ENCODE measurements at places on chromosomes 1 and 21.

DNA sequence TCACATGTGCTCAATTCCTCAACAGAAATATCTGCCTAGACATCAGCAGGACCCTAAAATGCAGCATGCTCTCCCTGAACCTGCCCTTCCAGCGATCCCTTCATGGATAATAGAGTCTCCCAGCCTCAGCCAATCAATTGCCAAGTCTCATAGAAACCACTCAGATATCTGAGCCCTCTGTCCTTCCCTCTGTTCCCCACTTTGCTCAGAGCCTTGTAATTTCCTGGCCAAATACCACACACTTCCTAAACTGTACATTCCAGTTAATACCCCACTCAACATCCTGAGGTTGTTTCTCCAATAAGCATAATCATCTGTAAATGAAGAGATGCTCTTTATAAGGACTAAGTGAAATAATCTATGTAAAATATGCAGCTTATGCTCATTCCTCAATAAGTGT is 59.3 kb upstream of the PTGFRN start:
- peak; percentile 58 for DNase-seq

DNA sequence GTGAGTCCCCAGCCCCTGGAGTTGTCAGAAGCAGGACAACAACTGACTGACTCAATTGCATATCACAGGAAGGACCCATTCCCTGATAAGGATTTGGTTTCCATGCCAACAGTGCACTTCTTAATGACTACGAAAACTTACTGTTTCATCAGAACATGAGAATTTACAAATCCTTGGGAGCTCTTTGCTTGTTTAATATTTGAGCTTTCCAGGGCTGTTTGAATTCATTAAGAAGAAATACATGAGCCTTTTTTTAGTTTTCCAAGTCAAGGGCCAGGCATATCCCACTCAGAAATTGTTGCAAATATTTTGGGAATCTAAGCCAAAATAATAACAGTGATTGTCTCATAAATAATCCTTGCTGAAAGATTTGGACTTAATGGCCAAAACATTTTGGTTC is 27.2 kb upstream of the COL24A1 start:
- no peak for DNase-seq

DNA sequence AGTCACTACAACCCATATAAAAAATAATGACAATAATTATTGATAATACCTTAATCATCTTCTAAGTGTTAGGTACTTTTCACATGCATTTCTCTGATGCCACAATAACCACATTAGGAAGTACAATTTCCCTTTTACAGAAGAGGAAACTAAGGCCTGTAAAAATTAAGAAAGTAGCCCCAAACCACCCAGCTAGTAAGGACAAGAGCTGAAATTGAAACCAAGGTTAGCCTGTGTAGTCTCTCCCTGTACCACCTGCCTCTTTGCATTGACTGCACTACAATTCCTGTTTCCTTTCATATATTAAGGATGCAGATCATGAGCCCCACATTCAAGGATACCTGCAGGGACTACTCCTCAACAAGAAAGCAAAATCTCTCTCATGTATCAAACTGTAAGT is 288.8 kb downstream of the GPATCH2 start:
- no peak for DNase-seq

- DNase-seq = no peak
Measured at GRCh38 chr1:228092342-228093049, 10.0 kb downstream of the ARF1 start.

- peak; percentile 63 for DNase-seq
Measured at GRCh38 chr21:28177124-28177523, 815.6 kb downstream of the LTN1 start.

- peak; percentile 17 for DNase-seq
Measured at GRCh38 chr1:1419813-1420653, 1.0 kb downstream of the ANKRD65 start.

- peak; percentile 82 for DNase-seq
Measured at GRCh38 chr1:155167166-155168104, 5.7 kb downstream of the KRTCAP2 start.

DNA sequence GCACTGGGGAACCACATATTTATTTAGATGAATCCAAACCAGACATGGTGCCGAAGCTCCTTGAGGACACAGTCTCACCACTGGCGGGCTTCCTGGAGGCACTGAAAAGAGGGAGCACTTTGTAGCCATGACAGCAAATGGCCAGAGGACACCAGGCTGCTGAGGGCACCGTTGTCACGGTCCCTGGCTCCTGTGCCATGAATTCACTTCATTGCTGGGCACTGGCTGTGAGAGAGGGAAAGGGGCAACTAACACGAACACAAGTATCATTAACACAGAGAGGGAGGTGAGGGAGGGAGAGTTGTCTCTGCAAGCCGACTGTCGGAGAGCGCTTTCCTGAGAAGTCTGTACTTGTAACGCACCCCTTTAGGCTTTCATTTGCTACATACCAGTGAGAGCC is 9.4 kb upstream of the PSRC1 start:
- DNase-seq = no peak

GRCh38 chr1:211538287-211538686 is 40.7 kb downstream of the SLC30A1 start:
- DNase-seq = no peak

DNA sequence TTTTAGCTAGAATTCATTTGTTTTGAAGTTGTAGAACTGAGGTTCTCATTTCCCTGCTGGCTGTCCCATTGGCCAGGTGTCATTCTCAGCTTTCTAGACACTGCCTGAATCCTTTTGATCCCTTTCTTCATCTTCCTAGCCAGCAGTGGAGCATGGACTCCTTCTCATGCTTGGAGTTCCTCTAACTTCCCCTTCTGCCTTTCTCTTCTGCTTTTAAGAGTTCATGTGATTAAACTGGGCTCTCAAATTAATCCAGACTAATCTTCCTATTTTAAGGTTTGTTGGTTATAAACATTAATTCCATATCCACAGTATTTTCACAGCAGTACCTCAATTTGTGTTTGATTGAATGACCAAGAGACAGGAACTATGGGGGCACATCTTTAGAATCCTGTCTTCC is 52.3 kb downstream of the ADAMTS5 start:
- DNase-seq = no peak

DNA sequence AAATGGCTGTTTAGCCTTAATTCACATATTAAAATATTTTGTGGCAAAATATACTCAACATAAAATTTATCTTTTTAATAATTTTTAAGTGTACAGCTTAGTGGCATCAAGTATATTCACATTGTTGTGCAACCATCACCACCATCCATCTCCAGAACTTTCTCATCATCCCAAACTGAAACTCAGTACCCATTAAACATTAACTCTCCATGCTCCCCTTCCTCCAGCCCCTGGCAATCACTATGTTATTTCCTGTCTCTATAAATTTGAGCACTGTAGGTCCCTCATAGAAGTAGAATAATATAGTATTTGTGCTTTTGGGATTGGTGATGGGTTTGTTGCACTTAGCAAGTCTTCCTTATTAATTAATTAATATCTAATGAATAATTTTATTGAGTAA is 29.4 kb downstream of the CCN1 start:
- DNase-seq = peak; percentile 7

DNA sequence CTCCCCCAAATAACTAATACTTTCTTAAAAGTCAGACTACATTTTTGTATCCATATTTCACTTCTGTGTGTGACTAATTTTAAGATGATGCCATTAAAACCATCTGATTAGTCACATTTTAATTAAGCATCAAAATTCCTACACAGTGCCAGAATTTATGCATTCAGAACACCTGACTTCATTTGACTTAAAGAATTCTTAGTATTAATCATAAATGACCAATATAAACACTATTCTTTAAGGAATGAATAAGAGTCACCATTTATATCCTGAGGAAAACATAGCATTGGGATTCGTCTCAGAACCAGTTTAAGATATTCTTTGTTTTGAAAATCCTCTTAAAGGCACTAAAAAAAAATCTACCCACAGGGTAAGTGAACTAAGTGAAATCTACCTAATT is 37.0 kb downstream of the TM2D1 start:
- peak; percentile 62 for DNase-seq

DNA sequence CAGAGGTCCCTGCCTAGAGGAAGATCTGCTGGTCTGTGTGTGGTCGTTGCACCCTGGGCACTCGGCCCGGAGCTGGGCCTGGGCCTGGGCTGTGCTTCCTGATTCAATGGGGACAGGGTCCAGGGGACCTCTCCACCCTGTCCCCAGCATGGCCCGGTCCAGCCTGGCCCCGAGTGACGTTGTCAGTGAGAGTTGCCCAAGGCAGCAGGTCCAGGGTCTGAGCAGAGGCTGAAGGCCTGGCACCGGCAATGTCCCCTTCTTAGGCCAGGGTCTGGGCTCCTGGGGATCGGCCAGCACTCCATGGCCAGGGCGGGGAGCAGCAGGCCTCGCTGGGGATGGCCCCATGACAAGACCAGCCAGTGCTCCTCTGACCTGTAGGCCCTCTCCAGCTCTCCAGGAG is 15.6 kb upstream of the PEX10 start:
- DNase-seq = no peak

DNA sequence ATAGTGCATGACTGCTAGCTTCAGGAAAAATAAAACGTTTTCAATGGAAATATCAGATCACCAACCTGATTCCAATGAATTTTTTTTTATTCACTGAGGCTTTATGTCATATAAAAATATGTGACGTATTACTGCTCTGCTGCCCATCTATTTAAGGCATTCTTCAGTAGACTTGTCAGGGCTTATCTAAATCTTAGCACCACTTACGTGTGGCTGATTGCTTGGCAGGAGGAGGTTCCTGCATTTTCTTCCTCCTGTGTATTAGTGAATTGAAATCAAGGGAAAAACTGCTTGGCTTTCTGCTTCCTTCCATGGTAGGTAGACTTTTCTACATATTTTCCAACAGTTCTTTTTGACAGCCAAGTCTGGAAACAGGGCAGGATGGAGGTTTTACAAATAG is 80.3 kb downstream of the ROR1 start:
- DNase-seq = no peak

GRCh38 chr1:107787299-107787698 is 177.7 kb downstream of the VAV3 start:
- no peak for DNase-seq

- DNase-seq = peak; percentile 55
Measured at GRCh38 chr1:224851210-224851847, 78.1 kb upstream of the DNAH14 start.

- DNase-seq = no peak
Measured at GRCh38 chr1:111503585-111504060, at the start of the genes ADORA3 and TMIGD3. Gene ADORA3 (minus strand): TSS chr1:111503633. CDS start chr1:111503354, 279 bp downstream. Gene TMIGD3 (minus strand): TSS chr1:111503633. CDS start chr1:111503354, 279 bp downstream.

GRCh38 chr1:224054012-224054411 is 59.9 kb upstream of the FBXO28 start:
- no peak for DNase-seq

GRCh38 chr1:51898090-51898734 is 19.7 kb upstream of the NRDC start:
- peak; percentile 98 for DNase-seq

DNA sequence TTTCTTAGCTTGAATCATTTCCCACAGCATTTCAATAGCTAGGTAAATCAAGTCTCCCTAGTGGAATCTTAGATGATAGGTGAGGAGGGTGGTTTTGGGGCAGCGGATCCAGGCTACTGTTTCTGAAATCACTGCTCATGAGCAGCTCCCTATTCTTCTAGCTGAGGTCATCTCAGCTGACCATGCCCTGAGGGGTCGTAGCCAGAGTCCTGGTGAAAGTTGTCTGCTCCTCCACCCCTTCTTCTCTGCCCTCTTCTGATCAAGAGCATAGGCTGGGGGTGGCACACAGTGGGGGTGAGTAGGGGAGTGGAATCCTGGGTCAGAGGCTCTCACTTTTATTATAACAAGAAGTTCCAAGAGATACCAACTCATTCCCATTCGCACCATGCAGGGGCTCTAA is 76.2 kb downstream of the SLC16A1 start:
- DNase-seq = no peak

GRCh38 chr21:43211072-43211759 is 42.4 kb downstream of the CRYAA start:
- DNase-seq = peak; percentile 3

DNA sequence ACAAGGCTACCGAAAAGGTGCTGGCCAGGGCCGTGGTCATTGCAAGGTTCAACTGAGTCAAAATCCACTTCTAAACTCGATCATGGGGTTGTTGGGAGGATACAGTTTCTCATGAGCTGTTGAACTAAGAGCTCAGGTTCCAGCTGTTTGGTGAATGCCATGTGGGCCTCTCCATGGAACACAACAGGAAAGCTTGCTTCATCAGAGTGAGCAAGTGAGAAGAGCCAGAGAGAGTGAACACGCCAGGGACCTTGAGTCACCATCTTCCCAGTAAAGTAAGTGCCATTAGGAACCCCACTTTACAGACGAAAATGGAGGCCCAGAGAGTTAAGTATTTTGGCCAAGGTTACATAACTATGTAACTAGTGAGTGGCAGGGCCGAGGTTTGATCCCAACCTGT is 475.1 kb upstream of the VAMP3 start:
- no peak for DNase-seq

DNA sequence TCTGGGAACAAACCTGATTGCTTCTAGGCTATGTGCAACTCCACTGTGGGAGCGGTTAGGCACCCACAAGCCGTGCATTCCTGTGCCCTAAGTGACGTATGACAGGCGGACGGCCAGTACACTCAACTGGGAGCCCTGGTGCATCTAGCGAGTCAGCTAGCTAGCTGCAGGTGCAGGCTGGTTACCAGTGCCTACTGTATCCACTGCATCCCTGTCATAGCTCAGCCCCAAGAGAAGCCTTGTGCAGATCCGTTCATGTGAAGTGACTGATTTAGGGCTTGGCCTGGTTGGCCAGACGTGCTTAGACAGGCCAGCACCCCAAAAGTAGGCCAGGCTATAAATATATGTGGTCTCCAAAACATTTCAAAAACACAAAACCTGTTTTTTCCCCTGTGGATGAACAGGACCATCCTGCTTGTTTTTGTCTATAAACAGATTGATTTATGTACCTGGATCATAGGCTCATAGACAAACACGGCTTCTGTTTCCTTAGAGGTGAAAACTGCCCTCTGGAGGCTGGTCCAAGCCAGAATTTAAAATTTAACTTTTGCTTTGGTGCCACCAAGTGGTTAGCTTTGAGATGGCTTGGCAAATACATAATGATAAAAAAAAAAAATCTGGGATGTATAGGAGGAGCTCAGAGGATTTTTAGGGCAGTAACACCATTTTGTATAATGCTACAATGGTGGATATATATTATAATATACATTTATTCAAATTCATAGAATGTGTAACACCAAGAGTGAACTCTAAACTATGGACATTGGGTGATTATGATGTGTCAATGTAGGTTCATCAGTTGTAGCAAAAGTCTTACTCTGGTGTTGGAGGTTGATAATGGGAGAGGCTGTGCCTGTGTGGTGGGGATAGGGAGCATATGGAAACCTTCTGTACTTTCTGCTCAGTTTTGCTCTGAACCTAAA is 68.5 kb downstream of the GIPC2 start:
- DNase-seq = peak; percentile 80

GRCh38 chr1:213418268-213419071 is 367.4 kb downstream of the RPS6KC1 start:
- no peak for DNase-seq

DNA sequence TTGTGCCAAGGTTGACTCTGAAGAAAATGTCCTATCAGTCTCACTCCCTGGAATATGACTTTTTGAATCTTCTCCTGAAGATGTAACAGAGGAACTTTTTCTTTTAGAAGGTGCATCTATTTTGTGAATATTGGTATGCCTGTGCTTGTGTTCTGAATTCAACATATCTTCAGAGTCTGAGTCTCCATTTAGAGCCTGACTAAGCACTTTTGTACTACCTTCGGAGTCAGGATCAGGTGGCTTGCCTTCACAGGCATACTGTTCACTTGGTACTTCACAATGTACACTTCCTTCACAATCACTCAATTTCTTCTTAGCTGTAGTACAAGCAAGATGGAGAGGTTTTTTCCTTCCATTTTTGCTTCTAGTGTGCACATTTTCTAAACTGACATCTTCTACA is 13.6 kb upstream of the PSMG1 start:
- no peak for DNase-seq

- DNase-seq = peak; percentile 89
Measured at GRCh38 chr1:59061876-59062275, 235.0 kb upstream of the FGGY start.

GRCh38 chr1:48693674-48694320 is 82.9 kb downstream of the BEND5 start:
- no peak for DNase-seq

All from EH (cell line).